ENCODE measurements at places on chromosomes 7 and 10. TPM values are rescaled to one million over a fixed set of nuclear protein-coding genes. Genes with fewer than 3 reads are reported as not detected.

Gene HOXA5
- 0.97 TPM for total RNA-seq

Gene OR2A1
- 1.1 TPM for total RNA-seq

Gene ANXA8L1
- total RNA-seq: 1.1 TPM

Gene CDK1
- 3.7 TPM for total RNA-seq

DNA sequence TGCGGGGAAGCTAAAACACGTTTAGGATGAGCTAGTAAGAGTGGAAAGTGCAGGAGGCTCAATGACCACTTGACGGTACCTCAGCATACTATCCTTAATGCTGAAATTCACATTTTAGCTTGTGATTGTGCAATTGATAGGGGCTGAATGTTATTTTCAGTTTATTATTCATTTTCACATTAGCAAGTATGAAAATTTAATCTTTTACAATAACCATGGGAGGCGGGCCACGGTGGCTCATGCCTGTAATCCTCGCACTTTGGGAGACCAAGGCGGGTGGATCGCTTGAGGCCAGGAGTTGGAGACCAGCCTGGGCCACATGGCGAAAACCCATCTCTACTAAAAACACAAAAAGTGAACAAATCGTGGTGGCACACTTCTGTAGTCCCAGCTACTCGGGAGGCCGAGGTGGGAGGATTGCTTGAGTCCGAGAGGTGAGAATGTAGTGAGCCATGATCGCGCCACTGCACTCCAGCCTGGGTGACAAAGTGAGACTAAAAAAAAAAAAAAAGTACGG is 22.0 kb upstream of the ANLN start:
- H3K36me3 ChIP-seq: no peaks in the 10 kb centered on the region
- peak overlapping the region; percentile 66 for H3K4me3 ChIP-seq
- DNase-seq: peak; percentile 47
- H3K27me3 ChIP-seq: no peaks in the 10 kb centered on the region

DNA sequence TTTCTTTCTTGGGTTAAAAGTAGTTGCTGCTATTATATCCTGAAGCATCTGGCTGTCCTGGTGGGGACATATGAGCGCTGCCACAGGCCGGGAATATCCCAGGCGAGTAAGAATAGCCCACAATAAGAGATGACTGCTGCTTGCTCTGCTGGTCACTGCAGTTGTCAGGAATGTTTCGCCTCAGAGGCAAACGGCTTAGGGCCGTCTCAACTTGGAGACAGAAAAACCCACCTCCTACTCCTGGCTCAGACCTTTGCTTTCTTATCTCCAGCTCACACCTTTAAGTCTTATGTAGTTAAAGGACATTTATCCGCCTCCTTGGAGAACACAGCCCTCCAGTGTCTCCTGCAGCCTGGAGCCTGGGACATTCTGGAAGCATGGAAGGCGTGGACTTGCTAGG is at the start of gene GJD4:
Gene GJD4, plus strand, starts transcription at position 151 of the 400 bp plus-strand sequence. Its CDS starts 227 bp downstream, at position 378.
- H3K27me3 ChIP-seq: no peaks in the 10 kb centered on the region
- DNase-seq: no peak
- H3K4me1 ChIP-seq: no peaks in the 10 kb centered on the region
- no peak within 1 kb of the TSS for H3K4me3 ChIP-seq
- no peak within 1 kb of the TSS for H3K27ac ChIP-seq

DNA sequence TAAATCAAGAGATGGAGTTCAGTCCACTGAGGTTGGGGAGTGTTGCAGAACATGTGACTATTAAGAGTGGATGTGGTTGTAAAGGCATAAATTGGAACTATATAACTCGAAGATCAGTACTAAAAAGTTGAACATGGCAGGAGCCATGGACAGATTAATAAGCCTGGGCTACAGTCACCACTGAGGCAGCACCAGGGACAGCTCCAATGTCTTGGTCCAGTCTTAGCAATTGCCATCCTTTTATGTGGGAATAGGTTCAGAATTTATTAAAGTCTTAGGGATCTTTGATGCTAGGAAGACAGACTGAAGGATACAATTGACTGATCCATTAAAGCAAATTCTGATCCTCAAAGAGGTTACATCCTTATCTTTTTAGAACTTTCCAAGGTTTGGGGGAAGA is 156.6 kb downstream of the ADRA2A start:
- no peak overlapping the region for H3K27ac ChIP-seq
- H3K4me1 ChIP-seq: no peaks in the 10 kb centered on the region
- H3K27me3 ChIP-seq: no peaks in the 10 kb centered on the region
- H3K36me3 ChIP-seq: no peaks in the 10 kb centered on the region

DNA sequence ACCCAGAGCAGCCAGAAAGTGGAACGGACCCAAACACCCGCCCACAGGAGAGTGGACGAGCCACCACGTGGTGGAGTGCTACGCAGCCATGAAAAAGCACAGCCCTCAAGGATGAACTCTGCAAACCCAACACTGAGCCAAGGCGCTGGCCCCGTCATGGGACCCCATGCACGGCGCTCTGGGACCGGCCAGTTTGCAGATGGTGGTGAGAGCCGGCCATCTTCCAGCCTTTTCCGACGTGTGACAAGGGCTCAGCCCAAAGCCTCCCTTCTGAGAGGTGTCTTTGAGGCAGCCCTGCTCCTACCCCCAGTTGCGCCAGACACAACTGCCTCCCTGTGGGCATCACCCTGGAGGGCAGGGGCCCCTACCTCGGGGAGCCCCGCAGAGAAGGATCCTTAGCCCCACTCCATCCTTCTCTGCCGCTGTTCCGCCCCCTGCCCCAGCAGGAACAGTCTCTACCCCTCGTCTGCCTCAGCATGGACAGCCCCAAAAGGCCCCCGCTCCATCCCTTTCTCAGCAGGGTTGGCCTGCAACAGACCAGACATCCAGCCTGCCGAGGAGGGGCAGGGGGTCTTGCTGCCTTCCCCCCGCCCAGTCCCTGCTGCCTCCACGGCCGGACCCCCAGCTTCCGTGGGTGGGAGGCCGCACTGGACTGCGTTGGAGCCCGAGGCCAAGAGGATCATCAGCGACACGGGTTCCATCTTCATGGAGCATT is 75.7 kb downstream of the MICALL2 start:
- H3K27ac ChIP-seq: no peak overlapping the region
- H3K27me3 ChIP-seq: no peaks in the 10 kb centered on the region
- no peak overlapping the region for H3K4me3 ChIP-seq
- DNase-seq: no peak
- H3K36me3 ChIP-seq: no peaks in the 10 kb centered on the region

DNA sequence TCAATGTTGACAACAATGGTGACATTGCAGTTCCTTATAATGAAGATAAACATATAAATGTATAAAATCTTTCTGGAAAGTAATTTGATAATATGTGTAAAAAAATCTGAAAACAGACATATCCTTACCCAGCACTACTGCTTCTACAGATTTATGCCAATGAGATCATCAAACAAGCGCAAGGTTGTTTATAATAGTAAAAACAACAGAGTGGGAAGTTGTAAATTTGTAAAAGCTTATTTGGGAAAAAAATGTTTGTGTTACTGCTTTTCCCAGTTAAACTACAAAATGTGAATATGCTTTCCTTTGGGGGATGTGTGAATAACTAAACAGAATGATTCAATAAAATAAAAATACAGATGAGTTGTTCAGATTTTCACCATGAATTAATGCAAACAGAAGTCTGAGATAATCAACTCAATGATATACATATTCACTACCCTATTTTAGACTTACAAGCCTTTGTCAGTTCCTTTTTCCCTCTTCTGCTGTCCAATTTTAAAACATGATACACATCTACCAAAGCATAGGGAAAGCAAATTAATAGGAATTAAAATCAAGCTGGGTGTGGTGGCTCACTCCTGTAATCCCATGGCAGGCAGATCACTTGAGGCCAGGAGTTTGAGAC is 82.1 kb downstream of the USP6NL start:
- no peaks in the 10 kb centered on the region for H3K36me3 ChIP-seq
- no peak for DNase-seq
- H3K27ac ChIP-seq: no peak overlapping the region
- no peaks in the 10 kb centered on the region for H3K27me3 ChIP-seq

- H3K27me3 ChIP-seq: no peaks in the 10 kb centered on the region
- H3K4me3 ChIP-seq: no peak overlapping the region
- peaks cover 62% of the 10 kb centered on the region for H3K4me1 ChIP-seq
- DNase-seq: no peak
These were observed 6.7 kb downstream of the CHST3 start for GRCh38 chr10:71970869-71971268.

GRCh38 chr7:416761-417624 is 102.7 kb downstream of the PDGFA start:
- H3K36me3 ChIP-seq: no peaks in the 10 kb centered on the region
- no peak overlapping the region for H3K4me3 ChIP-seq
- DNase-seq: no peak
- no peak overlapping the region for H3K27ac ChIP-seq
- no peaks in the 10 kb centered on the region for H3K4me1 ChIP-seq

DNA sequence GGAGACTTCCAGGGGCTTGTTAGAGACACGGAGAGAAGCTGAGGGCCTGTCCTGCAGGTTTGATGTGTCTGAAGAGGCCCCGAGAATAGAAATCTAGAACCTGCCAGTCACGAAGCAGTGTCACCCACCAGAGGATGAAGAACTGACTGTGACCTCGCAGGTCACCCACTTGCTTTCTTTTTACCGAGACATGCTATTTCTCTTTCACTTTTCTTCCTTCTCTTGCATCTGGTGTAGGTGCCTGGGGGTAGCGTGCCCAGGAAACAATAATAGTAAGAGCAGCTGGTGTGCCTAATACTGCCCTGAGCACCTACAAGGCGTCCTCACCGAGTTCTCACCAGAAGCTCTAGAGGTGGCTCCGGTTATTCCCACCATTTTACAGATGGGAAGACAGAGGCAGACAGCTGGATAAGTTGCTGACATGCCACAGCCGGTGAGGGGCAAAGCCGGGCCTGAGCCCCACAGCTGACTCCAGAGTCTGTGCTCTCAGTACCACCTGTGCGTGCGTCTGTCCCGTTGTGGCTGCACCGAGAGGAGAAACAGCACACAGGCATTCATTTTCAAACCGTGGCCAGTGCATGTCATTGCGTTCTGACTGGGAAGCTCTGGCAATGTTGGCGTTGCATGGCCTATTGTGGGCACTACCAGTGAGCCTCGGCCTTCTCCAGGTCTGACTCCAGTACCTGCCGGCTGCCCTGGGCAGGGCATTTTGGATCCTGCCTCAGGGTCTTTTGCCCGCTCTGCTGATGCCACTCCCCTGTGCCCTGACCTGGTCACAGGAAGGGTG is 7.8 kb downstream of the CHST3 start:
- no peak for DNase-seq
- H3K36me3 ChIP-seq: no peaks in the 10 kb centered on the region
- peaks cover 58% of the 10 kb centered on the region for H3K4me1 ChIP-seq
- H3K27ac ChIP-seq: peak overlapping the region; percentile 13

GRCh38 chr7:518630-519483 is 789 bp downstream of the PDGFA start:
- peak overlapping the region; percentile 46 for H3K4me3 ChIP-seq
- DNase-seq: peak; percentile 63
- peaks cover 15% of the 10 kb centered on the region for H3K4me1 ChIP-seq
- peaks cover 7% of the 10 kb centered on the region for H3K27me3 ChIP-seq
- no peaks in the 10 kb centered on the region for H3K36me3 ChIP-seq

DNA sequence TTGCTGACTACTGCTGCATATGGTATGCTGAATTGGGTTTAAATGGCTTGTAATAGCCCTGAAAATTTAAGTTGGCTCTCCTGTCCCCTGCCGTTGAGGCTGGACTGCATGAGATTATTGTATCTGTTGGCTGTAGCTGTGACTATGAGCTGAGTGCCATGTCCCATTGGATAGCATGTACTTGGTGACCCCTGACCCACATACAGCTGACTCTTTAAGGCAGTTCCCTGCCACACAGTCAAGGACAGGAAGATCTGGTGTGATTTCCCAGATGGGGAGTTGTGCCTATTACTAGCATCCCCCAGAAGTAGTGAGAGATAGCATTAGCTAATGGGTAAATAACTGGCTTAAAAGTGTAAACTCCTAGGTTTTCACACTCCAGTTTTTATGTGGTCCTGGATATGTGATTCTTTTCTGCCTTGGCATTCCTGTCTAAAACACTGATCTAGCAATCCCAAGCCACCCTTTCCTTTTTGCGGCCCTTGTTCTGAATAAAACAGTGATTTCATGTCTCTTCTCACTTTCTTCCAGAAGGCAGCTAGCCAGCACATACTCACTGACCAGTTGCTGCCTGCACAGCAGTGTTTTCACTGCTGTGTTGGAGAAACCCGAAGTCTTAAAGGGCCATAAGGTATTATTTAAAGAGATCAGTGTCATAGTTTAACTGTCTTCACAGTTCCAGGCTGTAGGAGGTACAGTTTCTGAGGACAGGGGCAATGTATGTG is 35.9 kb downstream of the LRRC4 start:
- H3K27ac ChIP-seq: peak overlapping the region; percentile 54
- H3K27me3 ChIP-seq: no peaks in the 10 kb centered on the region
- H3K4me1 ChIP-seq: peaks cover 18% of the 10 kb centered on the region
- no peaks in the 10 kb centered on the region for H3K36me3 ChIP-seq
- no peak overlapping the region for H3K4me3 ChIP-seq
- DNase-seq: no peak

DNA sequence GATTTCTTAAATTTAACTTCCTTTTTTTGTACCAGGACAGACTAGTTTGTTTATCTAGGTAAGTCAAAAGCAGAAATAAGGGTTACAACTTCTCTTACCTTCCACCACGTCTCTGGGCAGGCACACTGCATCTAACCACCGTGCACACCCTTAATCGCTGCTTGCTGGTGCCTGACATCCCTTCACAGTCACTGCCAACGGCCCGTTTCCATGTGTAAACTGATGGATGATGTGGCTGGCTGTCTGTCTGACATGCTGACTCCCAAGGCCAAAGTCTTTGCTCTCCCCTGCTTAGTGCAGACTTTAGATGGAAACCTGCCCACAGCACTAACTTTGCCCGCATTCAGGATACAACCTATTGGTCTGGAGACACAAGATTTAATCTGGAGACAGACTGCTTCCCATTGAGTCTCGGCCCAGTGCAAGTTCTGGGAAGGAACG is 1.1 kb downstream of the TMEM273 start:
- H3K27me3 ChIP-seq: no peaks in the 10 kb centered on the region
- H3K4me1 ChIP-seq: no peaks in the 10 kb centered on the region
- H3K4me3 ChIP-seq: no peak overlapping the region
- H3K27ac ChIP-seq: no peak overlapping the region
- no peaks in the 10 kb centered on the region for H3K36me3 ChIP-seq

GRCh38 chr7:121012170-121012874 is 23.8 kb downstream of the CPED1 start:
- no peak overlapping the region for H3K4me3 ChIP-seq
- no peaks in the 10 kb centered on the region for H3K36me3 ChIP-seq
- no peaks in the 10 kb centered on the region for H3K27me3 ChIP-seq
- no peaks in the 10 kb centered on the region for H3K4me1 ChIP-seq
- no peak for DNase-seq

DNA sequence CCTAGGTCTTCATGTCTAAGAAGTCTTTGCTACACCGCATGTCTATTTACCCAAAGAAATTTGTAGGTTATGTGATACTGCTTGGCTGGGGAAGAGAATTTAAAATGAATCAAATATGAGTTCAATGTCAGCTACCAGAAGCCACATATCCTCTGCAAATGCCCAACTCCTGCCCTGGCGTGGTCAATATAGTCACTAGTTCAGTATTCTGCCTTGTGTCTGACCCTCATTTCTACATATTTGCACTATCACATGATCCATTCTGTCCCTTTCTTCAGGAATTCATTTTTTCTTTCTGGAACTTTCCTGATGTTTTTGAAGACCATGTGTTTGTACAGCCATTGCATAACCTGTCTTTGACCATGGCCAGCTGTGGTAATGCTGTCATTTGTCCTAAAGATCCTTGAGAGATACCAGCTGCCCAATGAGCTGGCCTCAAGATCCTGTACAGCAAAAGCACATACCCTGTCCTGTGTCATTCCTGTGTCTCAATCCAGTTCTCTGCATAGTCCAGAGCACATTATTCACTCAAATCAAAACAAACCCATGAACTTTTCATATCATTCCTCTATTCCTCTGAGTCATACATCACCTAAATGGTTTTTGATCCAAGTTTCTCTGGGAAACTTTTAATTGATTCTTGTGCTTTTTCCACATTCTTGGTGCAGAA is 524.5 kb downstream of the PARD3 start:
- no peak overlapping the region for H3K27ac ChIP-seq
- peaks cover 3% of the 10 kb centered on the region for H3K4me1 ChIP-seq
- no peak overlapping the region for H3K4me3 ChIP-seq
- H3K36me3 ChIP-seq: no peaks in the 10 kb centered on the region
- no peaks in the 10 kb centered on the region for H3K27me3 ChIP-seq
- no peak for DNase-seq

Data from ovary (tissue), 10 donors.